Small intestine (tissue), 16 donors: ENCODE measurements at places on chromosomes 7 and 10. TPM values are rescaled to one million over a fixed set of nuclear protein-coding genes. Genes with fewer than 3 reads are reported as not detected.

- no peak for DNase-seq
- no peaks in the 10 kb centered on the region for H3K4me1 ChIP-seq
- no peak overlapping the region for H3K27ac ChIP-seq
- H3K4me3 ChIP-seq = no peak overlapping the region
- H3K36me3 ChIP-seq = no peaks in the 10 kb centered on the region
These were observed 114.5 kb downstream of the INHBA start for GRCh38 chr7:41588341-41588740.

DNA sequence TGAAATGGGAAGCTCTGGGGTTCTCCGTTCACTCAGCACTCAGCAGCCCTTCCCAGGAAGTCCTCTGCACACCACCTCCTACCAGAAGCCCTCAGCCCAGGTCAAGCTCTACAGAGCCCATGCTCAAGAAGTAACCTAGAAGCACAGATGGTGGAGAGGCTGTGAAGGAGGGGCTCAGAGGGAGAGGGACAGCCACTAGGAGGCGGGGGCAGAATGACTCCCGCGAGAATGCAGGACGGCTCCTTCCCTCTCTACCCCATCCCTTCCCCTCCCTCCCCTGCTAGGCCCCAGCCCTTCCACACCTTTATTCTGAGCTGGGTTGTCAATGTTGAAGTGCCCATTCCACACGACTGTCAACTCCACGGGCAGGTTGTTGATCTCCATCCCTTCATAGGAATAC lies 373.2 kb downstream of the PLXNA4 start:
- no peak for DNase-seq
- H3K36me3 ChIP-seq = no peaks in the 10 kb centered on the region
- no peaks in the 10 kb centered on the region for H3K4me1 ChIP-seq
- H3K4me3 ChIP-seq = no peak overlapping the region
- H3K27me3 ChIP-seq = no peaks in the 10 kb centered on the region
- no peak overlapping the region for H3K27ac ChIP-seq

The MMP21 gene
- polyA plus RNA-seq = not detected

DNA sequence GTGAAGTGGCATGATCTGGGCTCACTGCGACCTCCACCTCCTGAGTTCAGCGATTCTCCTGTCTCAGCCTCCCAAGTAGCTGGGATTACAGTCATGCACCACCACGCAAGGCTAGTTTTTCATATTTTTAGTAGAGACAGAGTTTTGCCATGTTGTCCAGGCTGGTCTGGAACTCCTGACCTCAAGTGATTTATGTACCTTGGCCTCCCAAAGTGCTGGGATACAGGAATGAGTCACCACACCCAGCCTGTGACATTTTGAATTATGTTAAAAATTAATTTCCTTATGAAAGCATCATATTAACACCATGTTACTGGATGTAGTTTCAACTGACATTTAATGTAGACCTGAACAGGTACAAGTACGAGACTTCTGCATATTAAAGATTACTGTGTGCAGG lies 24.3 kb downstream of the ABCB4 start:
- H3K27ac ChIP-seq = no peak overlapping the region
- no peaks in the 10 kb centered on the region for H3K36me3 ChIP-seq
- no peak overlapping the region for H3K4me3 ChIP-seq
- DNase-seq = no peak
- no peaks in the 10 kb centered on the region for H3K4me1 ChIP-seq

DNA sequence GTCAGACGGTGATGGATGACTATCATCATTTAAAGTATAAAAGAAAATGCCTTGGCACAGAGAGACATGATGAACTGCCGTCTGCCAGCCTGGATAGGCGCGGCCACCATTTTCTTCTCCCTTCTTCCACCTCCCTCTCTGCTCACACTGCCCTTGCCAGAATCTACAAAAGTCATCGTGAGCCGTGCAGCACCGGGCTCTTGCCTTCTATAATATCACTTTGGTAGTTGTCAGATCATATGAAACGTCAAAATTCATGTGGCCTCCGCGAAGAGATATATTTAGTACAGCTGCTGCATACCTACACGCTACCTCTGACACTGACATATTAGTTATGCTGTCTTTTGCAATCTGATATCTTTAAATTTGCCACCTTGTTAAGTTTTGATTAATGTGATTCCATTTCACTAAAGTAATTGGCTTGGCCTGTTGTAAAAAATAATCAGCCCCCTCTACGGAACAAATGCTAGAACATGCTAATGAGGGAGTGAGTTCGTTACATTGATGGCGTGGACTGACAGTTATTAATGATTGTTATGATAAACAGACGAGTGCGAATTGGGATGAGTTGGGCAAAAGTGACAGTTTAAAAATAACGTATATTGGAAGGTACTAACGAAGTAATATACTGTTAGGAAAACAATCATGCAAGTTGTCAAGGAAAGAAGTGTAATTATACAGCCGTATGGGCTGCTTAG lies 214.9 kb downstream of the LRMDA start:
- no peaks in the 10 kb centered on the region for H3K36me3 ChIP-seq
- H3K4me3 ChIP-seq = no peak overlapping the region
- no peak for DNase-seq
- H3K27me3 ChIP-seq = no peaks in the 10 kb centered on the region

- no peaks in the 10 kb centered on the region for H3K36me3 ChIP-seq
- no peak overlapping the region for H3K27ac ChIP-seq
- no peak for DNase-seq
These were observed 663.3 kb upstream of the MGMT start for GRCh38 chr10:128803790-128804189.

DNA sequence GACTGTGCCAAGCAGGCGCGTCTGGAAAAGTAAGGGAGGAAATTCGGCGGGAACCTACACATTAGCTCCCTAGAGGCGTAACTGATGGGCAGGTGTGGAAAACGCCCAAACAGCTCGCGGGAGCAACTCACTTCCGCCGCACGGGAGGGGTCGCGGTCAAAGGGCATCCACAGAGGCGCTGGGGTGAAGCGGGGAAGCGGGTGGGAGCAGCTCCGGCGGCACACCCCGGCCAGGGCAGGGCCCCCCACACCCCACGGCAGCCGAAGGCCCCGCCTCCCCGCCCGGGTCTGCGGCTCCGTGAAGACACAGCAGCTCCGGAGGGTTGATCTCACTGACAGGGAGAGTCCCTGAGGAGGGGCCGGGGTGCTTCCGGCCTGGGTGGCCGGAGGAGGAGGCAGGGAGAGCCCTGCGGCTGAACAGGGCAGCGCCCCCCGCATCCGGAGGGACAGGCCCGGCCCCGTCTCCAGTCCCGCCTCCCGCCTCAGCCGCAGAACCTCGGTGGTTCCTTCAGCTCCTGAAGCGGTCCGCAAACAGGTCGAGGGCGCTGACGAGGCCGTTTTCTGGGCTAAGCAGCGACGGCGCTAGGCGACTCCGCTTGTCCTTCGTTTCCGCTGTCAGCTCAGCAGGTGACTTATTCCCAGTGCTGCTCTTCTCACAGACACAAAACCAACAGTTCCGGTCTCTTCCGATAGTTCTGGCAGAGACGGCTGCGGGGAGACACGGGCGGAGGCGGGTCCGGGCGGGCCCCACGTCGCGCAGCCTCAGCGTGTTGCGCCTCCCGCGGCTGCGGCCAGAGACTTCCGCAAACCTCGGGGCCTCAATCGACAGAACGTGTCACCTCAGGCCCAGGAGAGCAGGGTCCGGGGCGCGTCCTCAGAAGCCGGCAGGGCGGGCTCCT lies 276.1 kb downstream of the DNAJB6 start:
- no peak overlapping the region for H3K27ac ChIP-seq
- no peaks in the 10 kb centered on the region for H3K36me3 ChIP-seq
- peak; percentile 57 for DNase-seq
- peak overlapping the region; percentile 36 for H3K4me3 ChIP-seq
- H3K4me1 ChIP-seq = no peaks in the 10 kb centered on the region

DNA sequence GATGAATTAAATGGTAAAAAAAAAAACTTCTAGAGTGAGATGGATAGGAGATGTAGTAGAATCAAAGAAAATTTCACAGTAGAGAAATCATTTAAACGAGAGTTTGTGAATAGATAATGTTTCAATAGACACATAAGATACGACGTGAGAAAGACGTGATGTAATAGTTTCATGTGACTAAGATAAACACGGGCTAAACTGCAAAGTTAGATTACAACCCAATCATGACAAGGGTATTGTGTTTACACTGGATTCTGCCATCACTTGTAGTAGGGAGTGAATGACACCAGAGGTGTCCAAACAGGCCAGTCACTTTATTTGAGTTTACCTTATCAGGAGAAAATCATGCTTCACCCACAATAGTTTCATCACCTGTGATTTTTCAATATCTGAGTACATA lies 21.6 kb downstream of the SEMA3D start:
- H3K27me3 ChIP-seq = no peaks in the 10 kb centered on the region
- no peak overlapping the region for H3K4me3 ChIP-seq
- no peaks in the 10 kb centered on the region for H3K36me3 ChIP-seq
- DNase-seq = no peak
- H3K4me1 ChIP-seq = no peaks in the 10 kb centered on the region

The NUTM2E gene
- 0.09 TPM for polyA plus RNA-seq

DNA sequence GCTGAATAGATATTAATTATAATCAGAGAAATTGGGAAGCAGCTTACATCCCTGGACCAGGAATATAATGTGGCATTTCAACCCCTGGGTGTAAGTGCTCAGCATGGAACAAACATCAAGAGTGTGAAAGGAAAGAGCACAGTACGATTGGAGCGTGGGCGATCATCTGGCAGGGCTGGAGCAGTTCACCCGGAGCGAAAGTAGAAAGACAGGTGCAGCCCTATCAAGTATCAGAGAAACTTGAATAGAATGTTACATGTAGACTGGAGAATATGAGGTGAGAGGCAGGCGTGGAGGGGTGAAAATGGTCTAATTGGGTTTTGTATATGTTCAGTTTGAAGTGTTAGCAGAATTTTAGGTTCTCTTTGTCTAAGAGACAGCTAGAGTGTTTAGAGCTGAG lies 303.0 kb downstream of the MDFIC start:
- no peak for DNase-seq
- no peak overlapping the region for H3K27ac ChIP-seq
- no peaks in the 10 kb centered on the region for H3K27me3 ChIP-seq
- H3K4me3 ChIP-seq = no peak overlapping the region

- DNase-seq = peak; percentile 7
- no peaks in the 10 kb centered on the region for H3K4me1 ChIP-seq
- H3K27me3 ChIP-seq = no peaks in the 10 kb centered on the region
- no peak overlapping the region for H3K27ac ChIP-seq
- H3K4me3 ChIP-seq = no peak overlapping the region
- H3K36me3 ChIP-seq = no peaks in the 10 kb centered on the region
These were observed 140.8 kb downstream of the ADAM12 start for GRCh38 chr10:126247446-126247975.

GRCh38 chr10:71486484-71487114 lies 89.9 kb downstream of the CDH23 start:
- peaks cover 11% of the 10 kb centered on the region for H3K27me3 ChIP-seq
- DNase-seq = peak; percentile 58
- H3K36me3 ChIP-seq = no peaks in the 10 kb centered on the region
- H3K4me1 ChIP-seq = no peaks in the 10 kb centered on the region

GRCh38 chr10:51691135-51691534 lies 8.3 kb downstream of the CSTF2T start:
- no peaks in the 10 kb centered on the region for H3K27me3 ChIP-seq
- DNase-seq = peak; percentile 25
- H3K27ac ChIP-seq = no peak overlapping the region
- no peaks in the 10 kb centered on the region for H3K4me1 ChIP-seq

The SYT15B gene
- polyA plus RNA-seq = not detected

DNA sequence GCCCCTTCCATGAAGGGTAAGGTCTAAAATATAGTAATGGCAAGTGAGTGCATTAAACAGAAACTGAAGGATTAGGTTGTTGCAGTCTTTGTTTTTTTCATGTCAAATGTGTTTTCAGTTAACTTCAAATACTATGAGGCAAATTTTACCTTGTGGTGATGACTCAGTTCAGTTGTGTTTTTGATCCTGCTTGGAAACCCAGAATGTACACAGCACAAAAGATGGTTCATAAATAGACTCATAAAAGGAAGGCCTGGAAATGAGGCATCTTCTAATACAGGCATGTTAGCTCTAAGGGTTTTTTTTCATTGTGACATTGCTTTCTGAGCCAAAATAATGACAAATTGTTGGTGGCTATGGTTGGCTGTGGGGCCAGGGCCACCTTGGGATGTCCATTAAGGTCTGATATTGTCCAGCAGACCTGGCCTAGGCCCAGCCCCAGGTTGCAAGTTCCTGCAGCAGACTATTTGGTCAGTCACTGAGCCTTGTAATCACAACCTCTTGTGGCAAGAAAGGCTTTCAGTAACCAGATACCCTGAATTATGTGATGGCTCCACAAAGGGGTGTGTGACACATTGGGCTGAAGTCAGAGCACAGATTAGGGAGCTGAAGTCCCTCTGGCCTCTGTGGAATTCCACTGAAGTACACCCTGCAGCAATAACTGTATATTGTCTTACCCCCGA lies 69.0 kb upstream of the SAMD8 start:
- peaks cover 14% of the 10 kb centered on the region for H3K27me3 ChIP-seq
- H3K4me3 ChIP-seq = no peak overlapping the region
- H3K27ac ChIP-seq = no peak overlapping the region
- no peaks in the 10 kb centered on the region for H3K4me1 ChIP-seq
- DNase-seq = no peak
- H3K36me3 ChIP-seq = no peaks in the 10 kb centered on the region

- no peak for DNase-seq
- H3K27me3 ChIP-seq = no peaks in the 10 kb centered on the region
- peaks cover 11% of the 10 kb centered on the region for H3K36me3 ChIP-seq
- H3K4me3 ChIP-seq = no peak overlapping the region
- peaks cover 5% of the 10 kb centered on the region for H3K4me1 ChIP-seq
- H3K27ac ChIP-seq = no peak overlapping the region
These were observed 83.8 kb downstream of the COL13A1 start for GRCh38 chr10:69885379-69886013.

GRCh38 chr10:31090894-31091607 lies 59.4 kb upstream of the ZNF438 start:
- H3K27ac ChIP-seq = no peak overlapping the region
- H3K36me3 ChIP-seq = no peaks in the 10 kb centered on the region
- H3K27me3 ChIP-seq = no peaks in the 10 kb centered on the region

The CALHM1 gene
- 0.06 TPM for polyA plus RNA-seq

- H3K4me3 ChIP-seq = no peak overlapping the region
- H3K4me1 ChIP-seq = no peaks in the 10 kb centered on the region
- no peaks in the 10 kb centered on the region for H3K27me3 ChIP-seq
These were observed 45.2 kb upstream of the INSIG1 start for GRCh38 chr7:155252444-155252887.

- peak overlapping the region; percentile 47 for H3K4me3 ChIP-seq
- H3K4me1 ChIP-seq = no peaks in the 10 kb centered on the region
- peaks cover 7% of the 10 kb centered on the region for H3K36me3 ChIP-seq
- H3K27me3 ChIP-seq = peaks cover 93% of the 10 kb centered on the region
- no peak for DNase-seq
These were observed 1.8 kb downstream of the HOXA10 start for GRCh38 chr7:27172315-27172774.
